ENCODE measurements at places on chromosomes 4 and X.

DNA sequence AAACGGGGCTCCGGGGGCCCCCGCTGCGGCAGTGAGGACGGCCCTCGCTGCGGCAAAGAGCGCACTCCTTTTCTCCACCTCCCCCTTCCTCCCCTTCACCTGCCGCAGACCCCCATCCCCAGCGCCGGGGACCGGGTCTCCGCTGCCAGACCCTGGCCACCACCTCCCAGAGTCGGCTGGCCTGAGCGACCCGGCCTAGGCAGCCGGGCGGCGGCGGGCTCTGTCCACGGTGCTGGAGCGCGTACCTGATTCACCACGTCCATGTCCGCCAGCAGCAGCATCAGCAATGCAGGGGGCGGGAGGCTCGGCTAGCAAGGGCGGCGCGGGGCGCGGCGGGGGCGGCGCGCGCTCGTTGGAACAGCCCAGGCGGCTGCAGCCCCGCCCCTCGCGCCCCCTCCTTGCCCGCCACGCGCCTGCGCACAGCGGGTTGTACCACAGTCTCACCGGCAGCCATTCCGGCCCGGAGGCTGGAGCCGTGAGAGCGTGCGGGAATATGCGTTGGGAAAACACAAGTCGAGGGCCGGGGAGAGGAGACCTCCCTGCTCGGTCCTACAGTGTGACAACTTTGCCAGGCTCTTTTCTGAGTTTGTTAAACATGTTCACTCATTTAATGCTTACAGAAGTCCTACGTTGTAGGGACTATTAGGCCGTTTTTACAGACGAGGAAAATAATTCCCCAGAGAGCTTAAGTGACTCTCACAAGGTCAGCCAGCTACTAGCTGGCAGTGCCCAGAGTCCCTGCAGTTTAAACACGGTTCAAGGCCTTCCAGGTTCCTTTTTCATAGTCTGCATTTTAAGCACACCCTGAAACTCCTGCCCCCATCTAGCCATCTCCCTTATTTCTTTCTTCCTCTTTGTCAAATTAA is at the start of gene SYP:
Gene SYP (minus strand): TSS at position 288 of the 866 bp plus-strand sequence. CDS start 7 bp downstream, at position 281.
- peak; percentile 97 for DNase-seq

- no peak for DNase-seq
Observed at GRCh38 chr4:151760002-151760401, 805 bp downstream of the GATB start.

DNA sequence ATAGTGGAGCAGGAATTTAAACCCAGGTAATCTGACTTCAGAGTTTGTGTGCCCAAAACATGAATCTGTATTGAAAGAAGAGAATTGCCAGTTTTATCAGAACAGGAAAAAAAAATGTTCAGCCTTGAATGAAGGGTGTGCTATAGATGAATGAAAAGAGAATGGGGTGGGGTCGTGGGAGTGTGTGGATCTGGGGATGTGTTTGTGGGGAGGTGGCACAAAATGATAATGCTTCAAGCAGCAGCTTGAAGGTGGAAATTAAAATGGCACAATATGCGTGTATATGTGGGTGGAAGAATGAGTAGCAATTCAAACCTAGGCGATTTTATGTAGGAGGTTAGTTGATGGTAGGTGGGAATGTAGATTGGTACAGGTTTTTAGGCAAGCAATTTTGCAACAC is 122.2 kb downstream of the IL1RAPL1 start:
- DNase-seq: no peak

- no peak for DNase-seq
Observed at GRCh38 chr4:84032372-84032771, 466.7 kb downstream of the NKX6-1 start.

DNA sequence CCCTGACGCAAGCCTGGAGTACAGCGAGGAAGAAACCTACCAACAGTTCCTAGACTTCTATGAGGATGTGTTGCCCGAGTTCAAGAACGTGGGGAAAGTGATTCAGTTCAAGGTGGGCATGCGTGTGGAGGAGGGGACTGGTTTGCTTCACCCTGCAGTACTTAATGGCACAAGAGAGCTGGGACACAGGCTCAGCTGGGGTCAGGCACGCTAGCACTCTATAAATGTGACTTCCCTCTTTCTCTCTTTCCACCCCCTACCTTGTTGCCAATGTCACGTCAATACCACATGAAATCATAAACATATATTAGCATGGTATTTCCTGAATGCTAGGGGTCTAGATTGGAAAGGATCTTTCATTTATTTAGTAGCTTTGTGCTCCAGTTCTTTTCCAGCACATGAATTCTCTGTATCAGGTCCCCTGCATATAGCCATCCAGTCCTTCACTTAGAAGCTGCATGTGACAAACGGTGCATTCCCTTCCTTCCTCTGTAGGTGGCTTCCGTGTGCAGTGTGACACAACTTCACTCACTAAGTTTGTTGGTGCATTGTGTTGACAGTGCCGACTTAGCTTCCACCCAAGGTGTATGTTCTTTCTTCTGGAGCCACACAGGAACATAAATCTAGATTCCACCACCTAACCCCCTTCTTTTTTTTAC is 25.6 kb downstream of the ZRSR2 start:
- peak; percentile 32 for DNase-seq

DNA sequence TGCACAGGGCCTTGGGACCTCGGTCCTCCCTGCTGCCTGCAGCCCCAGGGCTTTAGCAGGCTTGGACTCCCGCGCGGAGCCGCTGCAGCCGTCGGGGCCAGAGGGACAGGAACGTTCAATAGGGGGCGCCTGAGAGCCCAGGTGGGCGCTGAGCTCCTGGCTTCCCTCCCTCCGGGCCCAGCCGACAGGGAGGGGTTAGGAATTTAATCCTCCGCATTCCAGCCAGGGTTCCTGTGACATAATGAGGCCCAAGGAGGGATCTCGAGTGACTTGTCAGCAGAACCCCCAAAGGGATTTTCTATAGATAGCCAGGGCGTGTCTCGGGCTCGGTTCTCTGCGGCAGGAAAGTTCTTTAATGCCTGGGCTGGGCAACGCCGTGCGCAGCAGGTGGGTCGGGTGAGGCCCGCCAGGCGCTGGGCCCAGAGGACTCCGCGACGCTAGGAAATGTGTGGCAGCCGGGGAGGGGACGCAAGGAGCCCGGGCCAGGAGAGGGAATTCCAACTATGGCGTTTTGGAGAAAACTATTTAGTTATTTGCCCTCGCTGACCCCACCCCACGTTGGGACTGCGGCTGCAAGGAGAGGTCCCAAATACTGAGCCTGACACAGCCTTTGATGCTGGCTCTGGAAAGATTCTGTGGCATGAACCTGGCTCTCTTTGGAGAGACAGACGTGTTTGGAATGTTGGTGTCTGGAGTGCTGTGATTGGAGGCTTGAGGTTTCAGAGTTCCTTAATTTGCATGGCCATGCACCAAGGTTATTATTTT is 285.2 kb upstream of the GATB start:
- peak; percentile 35 for DNase-seq

GRCh38 chr4:189659287-189659686 is 281.4 kb upstream of the FRG1 start:
- no peak for DNase-seq

- no peak for DNase-seq
Observed at GRCh38 chr4:119246177-119246733, 33.7 kb downstream of the USP53 start.

GRCh38 chr4:123744664-123745290 is 348.2 kb downstream of the SPRY1 start:
- peak; percentile 20 for DNase-seq

DNA sequence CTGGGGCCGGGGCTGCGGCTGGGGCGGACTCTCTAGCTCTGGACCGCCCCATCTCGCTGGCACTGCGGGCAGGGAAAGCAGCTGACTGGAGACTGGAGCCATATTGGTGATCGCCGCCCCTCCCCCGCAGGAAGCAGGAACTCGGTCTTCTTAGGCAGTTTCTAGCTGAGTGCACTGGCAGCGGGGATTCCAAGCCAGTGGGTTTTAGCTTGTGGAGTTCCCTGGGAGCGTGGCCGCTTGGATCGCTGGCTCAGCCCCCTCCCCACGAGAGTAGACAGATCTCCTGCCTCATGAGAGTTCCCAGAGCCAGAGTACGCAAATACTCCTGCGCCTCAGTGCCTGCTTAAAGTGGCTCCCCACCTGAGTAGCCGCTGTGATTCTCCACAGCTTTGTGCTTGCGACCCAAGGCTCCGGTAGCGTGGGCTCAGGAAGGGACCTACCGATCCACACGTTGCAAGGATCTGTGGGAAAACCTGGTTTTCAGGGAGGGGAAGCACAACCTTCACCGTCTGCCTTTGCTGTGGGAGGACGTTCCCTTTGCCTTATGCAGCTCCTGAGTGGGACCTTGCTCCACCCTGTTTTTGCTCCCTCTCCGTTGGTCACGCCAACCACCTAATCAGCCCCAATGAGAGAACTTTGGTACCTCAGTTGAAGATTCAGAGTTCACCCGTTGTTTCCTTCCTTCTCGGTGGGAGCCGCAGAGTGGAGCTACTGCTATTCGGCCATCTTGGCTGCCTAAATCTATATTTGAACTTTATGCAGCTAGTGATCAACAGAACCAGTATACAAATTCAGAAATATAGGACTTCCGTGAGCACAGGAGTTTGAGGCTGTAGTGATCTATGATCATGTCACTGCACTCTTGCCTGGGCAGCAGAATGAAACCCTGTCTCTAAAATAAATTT is 803.9 kb upstream of the PCDH10 start:
- peak; percentile 56 for DNase-seq

GRCh38 chrX:139803224-139803623 is 95.3 kb upstream of the MCF2 start:
- no peak for DNase-seq

DNA sequence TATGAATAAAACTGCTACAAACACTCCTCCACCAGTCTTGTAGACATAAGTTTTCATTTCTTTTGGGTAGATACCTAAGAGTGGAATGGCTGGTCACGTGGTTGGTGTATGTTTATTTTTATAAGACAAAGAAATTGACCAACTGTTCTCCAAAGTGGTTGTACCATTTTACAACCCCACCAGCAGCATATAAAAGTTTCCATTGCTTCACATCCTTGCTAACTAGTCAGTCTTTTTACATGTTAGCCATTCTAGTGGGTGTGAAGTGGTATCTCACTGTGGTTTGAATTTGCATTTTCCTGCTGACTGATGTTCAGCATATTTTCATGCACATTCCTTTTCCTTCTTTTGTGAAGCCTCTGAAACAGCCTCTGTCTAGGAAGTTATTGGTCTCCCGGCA is 76.2 kb upstream of the ADGRG2 start:
- no peak for DNase-seq

- no peak for DNase-seq
Observed at GRCh38 chr4:143352720-143353119, 16.0 kb downstream of the GAB1 start.

DNA sequence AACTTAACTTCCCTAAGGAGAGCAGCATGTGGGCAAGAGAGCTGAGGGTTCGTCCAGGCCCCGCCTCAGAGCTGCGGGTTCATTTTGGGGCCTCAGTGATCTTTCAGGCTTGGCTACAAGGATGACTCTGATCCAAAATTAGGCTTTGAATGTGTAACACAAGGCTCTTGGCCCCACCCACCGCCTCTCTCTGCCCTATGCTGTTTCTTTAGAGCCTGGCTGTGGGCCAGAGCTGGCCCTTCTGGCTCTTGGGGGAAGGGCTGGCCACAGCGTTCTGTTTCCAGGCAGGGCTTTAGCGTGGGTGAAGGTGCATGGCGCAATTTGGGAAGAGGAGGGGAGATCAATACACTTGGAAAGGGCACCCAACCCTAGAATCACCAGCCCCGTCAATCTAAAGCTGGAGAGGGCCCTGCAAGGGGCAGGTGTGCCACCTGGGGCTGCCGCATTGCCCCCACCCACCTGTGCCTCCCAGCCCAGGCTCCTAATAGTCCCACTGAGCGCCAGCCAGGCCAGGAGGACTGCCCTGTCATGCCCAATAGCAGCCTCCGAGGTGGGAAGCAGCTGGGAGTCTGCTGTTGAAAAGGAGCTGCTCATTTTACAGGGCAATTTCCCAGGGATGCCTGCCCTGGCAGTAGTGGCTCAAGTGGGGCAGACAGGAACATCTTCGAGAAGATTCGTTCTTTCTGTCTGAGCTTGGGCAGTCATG is 84.5 kb upstream of the MAML3 start:
- DNase-seq: no peak

GRCh38 chrX:81354954-81355353 is 153.1 kb downstream of the SH3BGRL start:
- no peak for DNase-seq

DNA sequence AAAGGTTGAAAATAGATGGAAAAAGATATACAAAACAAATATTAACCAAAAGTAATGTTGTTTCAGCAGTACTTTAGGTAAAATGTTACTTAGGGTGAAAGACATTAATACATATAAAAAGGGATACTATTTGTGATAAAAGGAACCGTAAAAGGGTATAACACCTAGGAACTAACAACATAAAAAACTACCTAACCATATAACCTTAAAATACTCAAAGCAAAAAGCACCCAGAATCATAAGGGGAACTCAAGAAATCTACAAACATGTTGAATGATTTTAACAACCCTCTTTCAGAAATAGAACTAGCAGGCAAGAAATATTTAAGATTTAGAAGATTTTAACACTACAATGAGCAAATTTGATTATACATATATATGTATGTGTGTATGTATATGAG is 11.5 kb downstream of the MOSPD2 start:
- DNase-seq: no peak

DNA sequence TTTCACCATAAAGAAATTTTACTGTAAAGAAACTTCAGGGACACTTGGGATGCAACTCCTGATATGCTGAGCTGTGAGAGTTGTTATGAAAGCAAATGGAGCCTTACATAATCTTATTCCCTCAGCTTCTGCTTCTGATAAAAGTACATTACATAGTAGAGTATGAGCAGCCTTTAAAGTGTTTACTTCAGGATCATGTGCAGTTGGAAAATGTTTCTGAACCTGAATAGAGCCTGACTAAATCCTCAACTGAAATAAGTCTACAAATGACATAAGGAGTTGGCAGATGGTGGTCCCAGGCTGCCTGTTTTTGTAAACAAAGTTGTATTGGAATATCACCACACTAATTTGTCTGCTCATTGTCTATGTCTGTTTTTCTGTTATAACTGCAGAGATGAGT is 19.3 kb downstream of the RASSF6 start:
- DNase-seq: no peak

DNA sequence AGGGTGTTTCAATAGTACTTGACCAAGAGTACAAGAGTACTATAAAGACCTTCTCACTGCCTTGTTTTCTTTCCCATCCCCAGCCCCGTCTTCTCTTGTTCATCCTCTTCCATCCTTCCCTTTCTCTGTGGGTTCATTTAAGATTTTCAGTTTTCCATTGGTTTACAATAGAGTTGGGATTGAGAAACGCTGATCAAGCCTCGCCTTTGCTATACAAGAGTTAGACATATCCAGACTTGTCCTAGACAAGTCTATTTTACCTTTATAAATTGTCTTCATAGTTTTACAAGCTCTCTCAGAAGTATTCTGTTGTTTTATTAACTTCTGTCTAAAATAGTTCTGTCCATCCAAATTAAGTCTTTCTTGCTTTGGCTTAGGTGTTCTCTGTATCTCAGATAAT is 29.6 kb upstream of the SCML1 start:
- no peak for DNase-seq

All from HuH-7 (cell line).